Ecto neural progenitor cell (in vitro differentiated cells): ENCODE measurements at places on chromosomes 1 and 21.

- DNase-seq, result no peak
Observed at GRCh38 chr1:201795066-201795465, 33.9 kb upstream of the IPO9 start.

DNA sequence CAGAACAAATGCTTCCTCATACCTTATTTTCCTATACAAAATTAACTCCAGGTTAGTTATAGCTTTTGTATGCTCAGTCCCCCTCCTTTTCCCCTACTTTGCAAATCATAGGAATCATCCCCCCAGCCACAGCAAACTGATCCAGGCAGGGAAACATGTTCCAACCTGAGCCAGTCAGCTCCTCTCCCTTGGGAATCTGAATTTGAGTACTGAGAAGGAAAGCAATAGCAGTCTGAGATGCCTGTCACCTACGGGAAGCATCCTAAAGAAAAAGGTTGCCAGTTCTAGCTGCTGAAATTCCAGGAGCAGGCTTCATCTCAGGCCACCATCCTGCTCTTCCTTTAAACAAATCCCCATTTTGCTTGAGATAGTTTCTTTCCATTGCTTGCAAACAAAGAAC lies 6.9 kb downstream of the ADSS2 start:
- no peak for DNase-seq

- DNase-seq, result no peak
Observed at GRCh38 chr21:42460391-42461184, 35.4 kb downstream of the RSPH1 start.

- DNase-seq, result peak; percentile 65
Observed at GRCh38 chr1:201282931-201283829, at the start of gene PKP1. Gene PKP1 (plus strand): TSS chr1:201283506. CDS start chr1:201283703, 197 bp downstream.

DNA sequence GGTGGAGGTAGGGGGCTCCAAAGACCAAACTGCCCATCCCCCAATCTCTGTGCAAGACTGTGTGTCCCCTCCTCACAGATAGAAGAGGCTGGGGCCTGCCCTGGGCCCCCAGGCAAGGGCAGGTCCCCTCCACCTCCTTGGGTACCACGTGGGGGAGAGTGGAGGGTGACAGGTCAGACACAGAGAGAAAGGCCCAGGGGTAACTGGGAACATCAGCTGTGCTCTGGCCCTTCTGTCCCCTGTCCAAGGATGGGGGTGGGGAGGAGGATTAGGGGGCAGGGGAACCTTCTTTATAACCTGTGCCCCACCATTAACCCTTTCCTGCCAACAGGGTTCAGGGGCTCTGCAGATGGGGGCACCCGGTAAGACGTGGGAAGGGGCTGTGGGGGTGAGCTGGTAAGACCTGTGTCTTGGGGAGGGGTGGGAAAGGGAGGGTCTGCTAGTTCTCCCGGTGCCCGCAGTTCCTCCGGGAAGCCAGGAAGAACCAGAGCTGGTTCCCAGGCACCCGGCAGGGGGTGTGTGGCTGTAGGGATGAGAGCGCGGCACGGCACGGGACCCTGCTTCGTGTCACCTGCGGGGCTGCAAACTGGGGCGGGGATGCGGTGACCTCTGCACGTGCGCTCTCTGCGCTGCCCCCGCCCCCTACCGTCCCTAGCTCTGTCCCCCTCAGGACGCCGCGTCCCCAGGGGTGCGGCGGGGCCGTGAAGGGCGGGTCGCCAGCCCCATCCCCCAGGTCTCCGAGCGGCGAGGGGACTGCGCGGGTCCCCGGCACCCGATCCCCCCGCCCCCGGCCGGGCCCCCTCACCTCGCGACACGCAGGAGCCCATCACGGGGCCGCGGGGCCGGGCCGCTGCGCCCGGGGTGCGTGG lies 601 bp downstream of the FAM131C start:
- DNase-seq, result peak; percentile 64

DNA sequence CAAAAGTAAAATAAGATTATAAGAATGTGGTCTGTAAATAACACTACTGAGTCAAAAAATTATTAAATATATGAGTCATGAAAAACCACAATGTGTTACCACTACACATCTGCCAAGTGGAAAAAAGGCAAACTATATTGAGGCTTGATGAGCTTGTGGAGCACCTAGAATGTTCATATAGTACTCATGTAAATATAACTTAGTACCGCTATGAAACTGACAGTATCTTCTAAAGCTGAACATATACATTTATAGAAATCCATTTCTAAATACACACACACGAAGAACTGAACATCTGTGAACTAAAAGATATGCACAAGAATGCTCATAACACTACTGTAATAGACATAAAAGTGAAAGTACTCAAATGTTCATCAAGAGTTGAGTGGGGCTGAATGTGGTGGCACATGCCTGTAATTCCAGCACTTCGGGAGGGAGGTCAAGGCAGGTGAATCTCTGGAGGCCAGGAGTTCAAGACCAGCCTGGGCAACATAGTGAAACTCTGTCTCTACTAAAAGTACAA lies 18.5 kb upstream of the GBP3 start:
- DNase-seq, result no peak

DNA sequence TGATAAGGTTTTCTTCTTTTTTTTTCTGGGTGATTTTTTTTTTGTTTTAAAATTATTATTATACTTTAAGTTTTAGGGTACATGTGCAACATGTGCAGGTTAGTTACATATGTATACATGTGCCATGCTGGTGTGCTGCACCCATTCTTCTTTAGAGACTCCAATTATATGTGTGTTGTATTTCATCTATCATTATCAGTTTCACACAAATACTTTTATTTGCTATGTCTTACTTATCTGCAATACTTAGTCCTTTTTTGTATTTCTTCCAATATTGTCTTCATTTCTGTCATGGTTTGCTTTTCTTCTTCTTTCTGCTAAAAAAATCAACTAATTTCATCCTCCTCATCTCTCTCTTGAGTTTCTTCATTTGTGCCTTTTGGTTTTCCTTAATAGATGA lies 3.9 kb upstream of the PDE4B start:
- DNase-seq, result no peak

- DNase-seq, result peak; percentile 89
Observed at GRCh38 chr1:36576118-36576517, 93.4 kb upstream of the CSF3R start.

DNA sequence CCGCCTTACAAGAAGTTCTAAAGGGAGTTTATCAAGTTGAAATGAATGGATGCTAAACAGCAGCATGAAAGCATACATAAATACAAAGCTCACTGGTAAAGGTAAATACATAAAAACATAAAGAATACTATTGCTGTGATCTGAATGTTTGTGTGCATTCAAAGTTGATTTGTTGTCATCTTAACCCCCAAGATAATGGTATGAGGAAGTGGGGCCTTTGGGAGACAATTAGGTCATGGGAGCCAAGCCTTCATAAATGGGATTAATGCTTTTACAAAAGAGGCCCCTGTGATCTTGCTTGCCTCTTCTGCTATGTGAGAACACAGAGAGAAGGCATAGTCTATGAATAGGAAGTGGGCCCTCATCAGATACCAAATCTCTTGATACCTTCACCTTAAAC lies 209.0 kb upstream of the SAMSN1 start:
- DNase-seq, result no peak

GRCh38 chr1:32877211-32878110 lies 6.7 kb upstream of the FNDC5 start:
- no peak for DNase-seq

DNA sequence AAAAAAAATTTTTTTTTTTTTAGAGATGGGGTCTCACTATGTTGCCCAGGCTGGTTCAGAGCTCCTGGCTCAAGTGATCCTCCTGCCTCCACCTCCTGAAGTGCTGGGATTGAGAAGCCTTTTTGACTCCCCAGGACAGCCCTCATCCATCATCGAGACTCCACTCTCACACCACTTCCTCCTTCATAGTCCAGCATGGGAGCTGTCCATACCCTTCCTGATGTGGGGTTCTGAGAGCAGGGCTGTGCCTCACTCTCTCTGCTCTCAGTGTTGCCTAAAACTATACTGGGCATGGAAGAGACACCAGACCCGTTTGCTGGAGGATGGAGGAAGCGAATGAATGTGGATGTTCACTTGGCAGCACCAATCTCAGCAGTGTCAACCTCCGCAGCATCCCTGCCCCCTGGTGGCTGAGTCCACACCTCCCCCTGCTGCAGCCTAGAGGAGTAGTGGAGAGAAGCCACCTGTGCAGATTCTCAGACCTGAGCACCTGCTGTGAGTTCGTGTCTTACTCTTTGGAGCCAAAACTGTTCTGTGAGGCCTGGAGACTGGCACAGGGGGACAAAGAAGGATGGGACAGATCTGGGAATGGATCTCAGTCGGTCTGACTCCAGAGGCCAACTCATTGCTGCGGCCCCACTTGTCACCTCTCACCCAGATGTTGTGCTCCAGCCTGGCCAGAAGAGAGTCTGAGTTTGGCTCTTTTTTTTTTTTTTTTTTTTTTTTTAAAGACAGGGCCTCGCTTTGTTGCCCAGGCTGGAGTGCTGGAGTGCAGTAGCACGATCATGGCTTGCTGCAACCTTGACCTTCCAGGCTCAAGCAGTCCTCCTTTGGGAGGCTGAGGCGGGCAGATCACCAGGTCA lies 17.7 kb downstream of the TINAGL1 start:
- DNase-seq, result peak; percentile 76

GRCh38 chr1:14362331-14362730 lies 236.2 kb upstream of the KAZN start:
- no peak for DNase-seq

- no peak for DNase-seq
Observed at GRCh38 chr1:202316186-202316585, 25.6 kb downstream of the UBE2T start.

DNA sequence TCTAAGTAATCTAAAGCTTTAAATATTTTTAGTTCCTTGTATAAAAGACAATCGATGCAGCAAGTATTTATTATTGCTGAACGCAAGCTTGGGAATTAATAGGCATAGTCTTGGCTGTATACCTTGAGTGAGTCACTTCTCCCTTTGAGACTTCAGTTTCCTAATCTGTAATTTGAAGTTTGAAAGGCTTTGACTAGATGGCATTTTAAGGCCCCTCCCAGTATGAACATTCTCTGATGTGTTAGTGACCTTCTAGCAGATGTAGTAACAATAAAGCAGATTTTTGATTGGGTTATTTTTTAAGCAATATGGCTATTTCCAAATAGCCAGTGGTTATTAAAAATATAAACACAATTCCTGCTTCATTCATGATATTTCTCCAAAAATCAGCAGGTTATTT lies 58.2 kb downstream of the DUSP10 start:
- no peak for DNase-seq

GRCh38 chr1:67666636-67667035 lies 18.4 kb upstream of the GADD45A start:
- DNase-seq, result no peak

DNA sequence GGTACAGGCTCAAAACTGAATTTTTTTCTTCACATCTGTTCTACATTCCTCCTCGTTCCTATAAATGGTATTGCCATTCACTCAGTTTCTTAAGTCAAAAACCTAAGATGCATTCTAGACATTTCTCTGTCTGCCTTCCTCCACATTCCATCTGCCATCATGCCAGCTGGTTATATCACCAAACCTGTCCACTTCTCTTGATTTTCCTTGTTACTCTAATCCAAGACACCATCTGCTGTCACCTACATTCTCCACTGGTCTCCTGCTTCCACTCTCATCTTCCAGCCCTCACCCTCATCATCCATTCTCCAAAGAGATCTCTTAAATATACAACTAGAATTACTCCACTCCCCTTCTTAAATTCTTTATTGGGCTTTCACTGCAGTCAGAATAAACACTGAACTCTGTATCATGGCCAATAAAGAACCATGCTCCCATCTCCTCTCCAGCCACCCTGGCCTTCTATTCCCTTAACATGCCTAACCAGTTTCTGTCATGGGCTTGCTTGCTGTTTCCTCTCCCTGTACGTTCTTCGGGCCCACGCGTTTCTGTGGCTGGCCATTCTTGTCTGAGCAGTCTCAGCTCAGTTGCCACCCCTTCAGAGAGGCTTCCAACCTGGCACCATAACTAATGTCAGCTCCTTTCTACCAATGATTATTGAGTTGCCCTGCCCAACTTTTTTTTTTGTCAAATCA lies 278.3 kb downstream of the ST6GALNAC3 start:
- no peak for DNase-seq

GRCh38 chr1:87712261-87713010 lies 383.8 kb downstream of the LMO4 start:
- DNase-seq, result no peak

DNA sequence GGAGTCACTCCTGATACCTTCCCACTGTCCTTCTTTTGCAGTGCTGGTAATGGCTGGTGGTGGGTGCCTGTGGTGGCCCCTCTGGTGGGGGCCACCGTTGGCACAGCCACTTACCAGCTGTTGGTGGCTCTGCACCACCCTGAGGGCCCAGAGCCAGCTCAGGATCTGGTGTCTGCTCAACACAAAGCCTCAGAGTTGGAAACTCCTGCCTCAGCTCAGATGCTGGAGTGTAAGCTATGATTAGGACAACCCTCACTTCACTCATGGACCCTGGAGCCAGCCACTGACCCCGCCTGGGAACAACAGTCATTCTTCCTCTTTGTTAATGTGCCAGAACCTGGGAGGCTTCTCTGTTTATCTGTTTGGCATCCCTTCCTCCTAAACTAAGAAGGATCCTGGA lies 1.1 kb upstream of the ATP8B2 start:
- peak; percentile 49 for DNase-seq

- DNase-seq, result peak; percentile 79
Observed at GRCh38 chr1:160400646-160401486, 502 bp downstream of the VANGL2 start.

GRCh38 chr1:6996371-6996770 lies 211.1 kb downstream of the CAMTA1 start:
- DNase-seq, result no peak

GRCh38 chr1:59833991-59834390 lies 19.2 kb downstream of the HOOK1 start:
- no peak for DNase-seq

- no peak for DNase-seq
Observed at GRCh38 chr1:87263785-87264184, 64.9 kb upstream of the LMO4 start.

DNA sequence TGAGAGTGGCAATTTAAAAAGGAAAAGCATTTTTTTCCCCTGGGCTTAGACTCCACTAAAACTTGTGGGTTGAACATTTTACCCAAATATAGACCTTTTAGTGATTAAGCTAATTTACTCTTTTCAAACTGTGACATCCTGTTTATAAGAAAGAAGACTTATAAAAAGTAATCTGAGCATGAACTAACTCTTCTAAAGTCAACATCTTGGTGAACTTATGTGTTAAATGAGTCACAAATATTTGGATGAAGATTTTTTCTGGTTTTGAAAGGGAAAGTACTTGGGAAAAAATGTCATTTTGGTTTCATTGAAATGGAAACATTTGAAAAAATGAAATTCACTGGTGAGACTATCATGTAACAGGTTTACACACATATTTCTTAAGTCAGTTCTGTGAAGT lies 109.8 kb downstream of the KCNK2 start:
- no peak for DNase-seq

GRCh38 chr21:33660406-33660805 lies 18.1 kb downstream of the ITSN1 start:
- no peak for DNase-seq
